Hindlimb muscle (tissue), 1 donor: ENCODE measurements at places on chromosomes 11 and 22.
A peak's percentile ranks its signal among the peaks of the same experiment; 100 is the strongest.

DNA sequence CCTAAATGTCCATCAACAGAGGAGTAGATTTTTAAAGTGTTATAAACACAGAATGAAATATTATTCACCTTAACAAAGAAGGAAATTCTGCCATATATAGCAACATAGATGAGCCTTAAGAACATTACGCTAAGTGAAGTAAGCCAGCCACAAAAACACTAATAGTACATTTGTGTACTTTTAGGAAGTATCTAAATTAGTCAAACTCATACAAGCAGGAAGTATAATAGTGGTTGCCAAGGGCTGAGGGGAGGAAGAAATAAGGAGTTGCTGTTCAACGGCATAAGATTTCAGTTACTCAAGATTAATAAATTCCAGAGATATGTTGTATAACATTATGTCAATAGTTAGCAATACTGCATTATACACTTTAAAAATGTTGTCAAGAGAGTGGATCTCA, 181.7 kb upstream of the ZC3H12C start:
- peak; percentile 2 for DNase-seq

DNA sequence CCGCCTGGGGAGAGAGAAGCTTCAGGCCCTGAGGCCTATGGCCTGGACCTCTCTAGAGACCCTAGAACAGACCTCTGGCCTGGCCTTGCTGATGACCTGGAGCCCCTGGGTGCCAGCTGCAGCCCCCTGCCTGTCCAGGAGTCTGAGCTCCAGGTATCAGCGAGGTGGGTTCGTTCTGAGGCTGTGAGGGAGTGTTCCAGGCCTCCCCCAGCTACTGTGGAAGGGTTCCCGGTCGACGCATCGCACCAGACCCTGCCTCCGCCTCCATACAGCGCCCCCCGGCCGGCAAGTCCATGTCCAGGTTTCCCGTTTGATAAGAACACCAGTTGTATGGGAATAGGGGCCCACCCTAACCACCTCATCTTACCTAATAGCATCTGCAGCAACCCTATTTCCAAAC, 111.1 kb downstream of the KCNQ1 start:
- no peak for DNase-seq

- DNase-seq, result no peak
Measured at GRCh38 chr11:6298605-6299004, 21.7 kb downstream of the CAVIN3 start.

- no peak for DNase-seq
Measured at GRCh38 chr11:58391879-58392278, 14.8 kb downstream of the OR5B3 start.

DNA sequence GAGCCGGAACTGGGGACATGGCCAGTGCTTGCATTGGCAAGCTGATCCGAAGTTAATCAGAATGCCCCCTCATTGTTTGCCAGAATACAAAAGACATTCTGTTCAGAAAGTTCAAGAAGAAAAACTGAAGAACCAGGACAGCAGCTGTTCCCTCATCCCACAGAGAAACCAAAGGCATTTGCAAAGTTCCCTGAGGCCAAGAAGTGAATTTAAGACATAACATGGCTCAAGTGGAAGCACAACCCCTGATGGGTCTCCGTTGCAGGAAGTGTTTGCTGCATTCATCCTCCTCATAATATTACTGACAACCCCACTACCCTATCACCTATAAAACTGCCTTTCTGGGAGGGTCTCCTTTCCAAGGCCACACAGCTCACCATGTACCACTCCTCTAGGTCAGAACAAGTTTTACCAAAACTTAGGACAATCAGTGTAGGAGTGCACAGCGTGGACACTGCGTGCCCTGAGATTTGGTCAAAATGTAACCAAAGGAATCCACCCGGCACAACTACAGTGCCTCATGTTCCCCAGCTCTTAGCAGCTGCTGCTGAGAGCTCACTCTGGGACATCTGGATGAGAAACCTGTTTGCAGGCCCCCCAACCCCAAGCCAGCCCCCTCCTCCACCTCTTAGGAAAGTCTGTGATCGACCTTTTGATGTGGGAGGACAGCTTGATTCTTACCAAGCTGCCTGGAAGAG, 101.6 kb upstream of the AKIP1 start:
- no peak for DNase-seq

DNA sequence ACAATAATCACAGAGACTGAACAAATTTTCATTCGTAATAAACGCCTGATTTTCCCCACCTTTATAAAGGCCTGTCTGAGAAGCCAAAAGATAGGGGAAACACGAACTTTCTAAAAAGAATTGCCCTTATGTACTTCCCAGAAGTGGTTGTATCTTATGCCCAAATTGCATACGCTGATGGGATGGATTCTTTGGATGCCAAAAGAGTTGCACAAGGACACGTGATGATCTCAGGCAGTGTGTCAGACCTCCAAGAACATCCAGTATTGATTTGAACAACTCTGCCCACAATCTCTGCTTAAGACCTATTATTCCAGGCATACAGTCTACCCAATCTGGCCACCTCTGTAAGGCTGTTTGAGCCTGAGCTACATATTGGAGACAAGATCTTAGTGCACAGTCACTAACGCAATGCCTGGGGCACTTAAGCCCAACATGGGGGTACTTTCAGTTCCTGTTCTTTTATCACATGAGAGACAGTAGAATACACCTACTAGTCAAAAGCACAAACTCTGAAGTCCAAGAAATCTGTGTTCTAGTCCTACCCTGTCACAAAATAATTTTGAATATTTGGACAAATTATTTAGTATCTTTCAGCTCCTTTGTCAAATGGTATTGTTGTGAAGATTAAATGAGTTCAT, 38.9 kb downstream of the OR10A6 start:
- DNase-seq, result no peak

GRCh38 chr11:1030556-1030955, 6.0 kb downstream of the MUC6 start:
- DNase-seq, result no peak

DNA sequence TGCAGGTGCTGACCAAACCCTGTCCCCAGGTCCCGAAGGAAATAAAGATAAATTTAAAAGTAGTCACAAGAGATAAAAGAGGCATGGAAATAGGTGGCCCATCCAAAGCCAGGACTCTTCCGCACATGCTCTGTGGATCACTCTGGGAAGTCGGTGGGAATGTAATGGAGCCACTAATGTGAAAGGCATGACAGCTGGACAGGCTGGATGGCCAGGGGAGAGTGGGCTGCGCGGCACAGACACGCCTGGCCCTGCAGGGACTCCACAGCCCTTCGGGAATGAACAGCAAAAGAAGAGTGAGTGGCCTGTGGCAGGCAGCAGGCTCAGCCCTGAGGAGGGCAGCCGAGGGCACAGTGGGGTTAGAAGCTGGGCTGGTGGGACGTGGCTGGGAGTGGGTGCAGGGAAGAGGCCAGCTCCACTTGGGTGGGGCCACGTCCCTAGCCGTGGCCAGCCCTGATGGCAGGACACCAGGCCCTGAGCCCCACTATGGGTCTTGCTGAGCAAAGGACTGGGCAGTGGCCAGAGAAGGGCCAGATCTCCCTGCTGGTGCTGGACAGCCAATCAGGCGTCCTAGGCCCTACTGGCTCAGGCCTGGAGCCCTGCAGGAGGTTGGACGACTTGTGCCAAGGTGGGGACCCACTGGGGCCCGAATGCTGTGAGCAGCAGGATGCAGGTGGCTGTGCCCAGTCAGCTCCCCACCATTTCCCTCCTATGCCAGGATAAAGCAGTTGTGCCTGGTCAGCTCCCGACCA, 31.3 kb upstream of the GNB1L start:
- no peak for DNase-seq

- peak; percentile 9 for DNase-seq
Measured at GRCh38 chr11:74397501-74398243, 561 bp downstream of the PGM2L1 start.

- DNase-seq, result no peak
Measured at GRCh38 chr22:21034989-21035388, 2.6 kb upstream of the SLC7A4 start.

DNA sequence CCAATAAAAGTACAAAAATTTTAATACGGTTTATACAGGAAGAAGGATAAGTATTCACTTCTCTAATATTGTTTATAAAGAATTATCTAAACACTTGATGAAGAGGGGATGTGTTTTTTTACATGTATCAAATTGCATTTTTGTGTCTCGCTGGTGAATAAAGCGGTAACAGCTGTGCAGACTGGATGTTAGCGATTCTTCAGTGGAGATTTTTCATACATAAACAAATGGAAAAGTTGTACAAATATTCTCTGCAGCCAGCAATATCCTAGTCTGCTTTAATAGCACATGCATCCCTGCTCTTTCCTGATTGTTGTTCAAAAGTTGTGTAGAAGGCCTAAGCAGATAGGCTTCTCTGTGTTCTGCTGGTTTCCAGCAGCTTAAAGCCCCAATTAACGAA, 369.3 kb downstream of the SOX6 start:
- DNase-seq, result peak; percentile 51

DNA sequence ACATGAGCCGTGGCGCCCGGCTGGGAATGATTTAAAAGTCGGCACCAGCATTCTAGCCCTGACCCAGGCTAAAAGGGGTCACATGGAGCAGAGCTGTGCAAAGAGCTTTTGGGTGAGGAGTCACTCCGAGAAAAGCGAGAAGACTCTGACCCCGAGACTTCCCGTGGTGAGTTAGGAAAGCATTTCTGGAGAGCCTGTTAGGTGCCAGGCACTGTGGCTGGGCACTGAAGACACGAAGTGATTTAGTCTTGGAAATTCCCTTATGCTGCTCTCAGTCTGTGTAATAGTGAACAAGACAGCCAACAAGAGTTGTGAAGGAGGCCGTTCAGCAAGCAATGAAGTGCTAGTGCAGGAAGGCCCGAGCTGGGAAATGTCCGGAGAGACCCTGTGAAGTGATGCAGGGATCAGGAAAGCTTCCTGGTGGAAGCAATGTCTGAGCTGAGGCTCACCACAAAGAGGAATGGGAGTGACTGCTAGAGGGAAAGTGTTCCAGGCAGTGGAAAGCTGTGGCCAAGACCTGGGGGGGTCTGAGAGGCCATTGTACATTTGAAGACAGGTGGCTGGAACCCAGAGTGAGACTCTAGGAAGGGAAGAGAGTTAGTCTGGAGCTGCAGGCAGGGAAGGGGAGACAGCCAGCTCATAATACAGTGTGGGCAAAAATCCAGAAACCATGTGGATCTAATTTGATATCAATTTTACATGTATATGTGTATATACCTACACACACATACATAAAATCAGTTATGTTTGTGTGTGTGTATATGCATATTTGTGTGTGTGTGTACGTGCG, 31.6 kb downstream of the MARK2 start:
- no peak for DNase-seq

GRCh38 chr11:73710964-73711363, 49.9 kb downstream of the RAB6A start:
- no peak for DNase-seq

DNA sequence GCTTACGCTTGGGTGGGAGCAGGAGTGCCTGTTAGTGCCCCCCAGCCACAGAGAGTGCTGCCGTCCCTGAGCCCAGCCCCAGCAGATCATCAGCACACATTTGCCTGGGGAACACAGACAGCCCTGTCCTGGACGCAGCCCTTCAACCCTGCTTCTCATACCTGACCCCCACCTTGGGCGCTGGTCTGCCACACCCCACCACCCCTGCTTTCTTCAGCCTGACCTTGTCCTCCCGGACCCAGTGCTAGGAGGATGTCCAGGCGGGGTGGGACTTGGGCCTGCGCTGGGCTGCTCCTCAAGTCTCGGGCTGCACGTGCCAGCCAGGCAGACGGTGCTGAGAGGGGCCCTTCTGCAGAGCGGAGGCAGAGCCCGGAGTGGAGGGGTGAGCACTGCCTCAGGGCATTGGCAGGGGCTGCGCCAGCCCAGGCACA, 119.2 kb downstream of the KCNQ1OT1 start:
- DNase-seq, result no peak

GRCh38 chr11:39860931-39861330, 1598.5 kb downstream of the LRRC4C start:
- DNase-seq, result peak; percentile 25

- DNase-seq, result no peak
Measured at GRCh38 chr11:46918083-46918787, at the start of gene LRP4. Gene LRP4 (minus strand): TSS chr11:46918550. CDS start chr11:46918379, 171 bp downstream.

DNA sequence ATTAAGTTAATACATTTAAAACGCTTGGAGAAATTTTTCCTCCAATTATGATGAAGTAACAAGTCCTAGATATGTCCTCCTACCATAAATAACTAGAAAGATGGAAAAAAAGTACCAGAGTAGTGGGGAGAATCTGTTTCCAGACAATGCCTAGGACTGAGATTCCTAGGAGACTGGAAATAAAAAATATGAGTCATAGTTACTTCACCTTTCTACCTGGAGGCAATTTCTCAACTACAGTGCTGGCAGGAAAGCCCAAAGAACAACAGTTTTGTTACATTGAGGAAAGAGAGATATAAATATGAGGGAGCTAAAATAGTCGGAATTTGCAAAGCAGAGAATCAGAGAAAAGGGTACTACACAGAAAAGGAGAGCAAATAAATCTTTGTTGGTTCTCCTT, 202.1 kb upstream of the ARHGAP42 start:
- no peak for DNase-seq

- DNase-seq, result peak; percentile 64
Measured at GRCh38 chr22:31561238-31561887, 65.0 kb downstream of the SFI1 start.

GRCh38 chr11:130837194-130837593, 79.1 kb downstream of the SNX19 start:
- no peak for DNase-seq

- no peak for DNase-seq
Measured at GRCh38 chr11:119100994-119101758, 477 bp downstream of the DPAGT1 start.

- DNase-seq, result no peak
Measured at GRCh38 chr11:46222490-46223251, 54.8 kb upstream of the CREB3L1 start.

DNA sequence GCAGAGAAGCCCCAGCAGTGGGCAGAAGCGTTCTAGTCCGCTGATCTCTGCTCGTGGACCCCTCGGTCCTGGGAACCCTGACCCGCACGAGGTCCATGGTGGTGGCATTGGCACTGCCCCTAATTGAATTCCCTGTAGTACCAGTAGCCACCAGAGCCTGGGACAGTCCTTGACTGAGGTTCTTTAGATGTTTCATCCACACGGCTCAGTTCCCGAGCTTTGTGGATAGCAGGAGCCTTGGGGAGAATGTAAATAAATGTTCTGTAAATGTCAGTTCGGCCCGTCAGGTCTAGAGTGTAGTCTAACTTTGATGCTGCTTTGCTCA, 39.4 kb upstream of the SEPTIN5 start:
- no peak for DNase-seq
